ENCODE measurements at places on chromosomes 1 and 21.

GRCh38 chr1:58047265-58047858 lies 499.2 kb downstream of the OMA1 start:
- DNase-seq, result peak; percentile 56

- DNase-seq, result no peak
Observed at GRCh38 chr1:109193653-109194590, 19.8 kb upstream of the SARS1 start.

GRCh38 chr1:83896299-83896698 lies 102.6 kb downstream of the TTLL7 start:
- no peak for DNase-seq

DNA sequence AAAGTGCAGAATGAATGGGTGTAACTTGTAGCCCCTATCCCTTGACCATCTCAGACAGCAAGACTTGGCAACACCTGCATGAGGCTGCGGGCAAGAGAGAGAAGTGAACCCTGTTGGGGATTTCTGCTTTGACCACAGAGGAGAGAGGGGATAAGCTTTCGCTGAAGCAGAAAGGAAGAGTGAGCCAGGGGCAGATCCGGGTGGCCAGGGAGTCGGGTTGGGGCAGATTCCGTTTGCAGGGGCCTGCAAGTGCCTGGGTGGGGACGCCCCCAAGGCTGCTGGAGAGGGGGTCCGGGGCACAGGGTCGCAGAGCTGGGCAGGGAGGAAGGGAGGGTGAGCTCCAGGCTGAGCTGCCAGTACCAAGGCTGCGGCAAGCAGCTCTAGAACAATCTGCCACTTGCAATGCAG lies 25.3 kb upstream of the PIK3CD start:
- no peak for DNase-seq

All from right cardiac atrium (tissue), 5 donors.